ENCODE measurements at places on chromosomes 6 and 20. TPM values are rescaled to one million over a fixed set of nuclear protein-coding genes. Genes with fewer than 3 reads are reported as not detected.

TREML4 gene
- total RNA-seq = 0.14 TPM

STMND1 gene
- not detected for total RNA-seq

SMPDL3A gene
- 7.0 TPM for total RNA-seq

ULBP3 gene
- total RNA-seq = 1.2 TPM

APCDD1L gene
- 1.5 TPM for total RNA-seq

C20orf144 gene
- not detected for total RNA-seq

HMGCLL1 gene
- total RNA-seq = 0.14 TPM

SCGN gene
- total RNA-seq = not detected

RSPH3 gene
- total RNA-seq = 6.9 TPM

CST1 gene
- not detected for total RNA-seq

HS3ST5 gene
- total RNA-seq = not detected

SLC22A1 gene
- 1.8 TPM for total RNA-seq

MUCL3 gene
- total RNA-seq = not detected

RHAG gene
- total RNA-seq = 0.28 TPM

MYB gene
- 0.29 TPM for total RNA-seq

GRM1 gene
- total RNA-seq = not detected

MPIG6B gene
- total RNA-seq = 0.52 TPM

DPPA5 gene
- not detected for total RNA-seq

THBD gene
- total RNA-seq = 53.6 TPM

Data from posterior vena cava (tissue), 2 donors.